Hematopoietic multipotent progenitor cell treated with erythropoietin and hydrocortisone succinate and interleukin-3 and kit ligand, for 8 days (in vitro differentiated cells): ENCODE measurements at places on chromosomes 11 and 22.

GRCh38 chr11:132030896-132031295 lies 660.5 kb downstream of the NTM start:
- no peak for DNase-seq

- no peak for DNase-seq
These were observed 4.4 kb upstream of the DAGLA start for GRCh38 chr11:61675826-61676225.

DNA sequence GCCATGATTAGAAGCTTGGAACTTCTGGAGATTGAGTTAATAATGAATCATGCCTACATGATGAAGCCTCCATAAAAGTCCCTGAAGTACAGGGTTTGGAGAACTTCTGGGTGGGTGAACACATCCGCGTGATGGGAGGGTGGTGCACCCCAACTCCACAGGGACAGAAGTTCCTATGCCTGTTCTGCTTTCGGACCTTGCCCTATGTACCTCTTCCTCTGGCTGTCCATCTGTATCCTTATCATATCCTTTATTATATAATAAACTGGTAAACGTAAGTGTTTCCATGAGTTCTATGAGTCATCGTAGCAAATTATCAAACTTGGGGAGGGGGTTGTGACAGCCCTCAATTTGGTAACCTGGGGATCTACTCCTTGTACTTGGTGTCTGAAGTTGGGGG lies 60.2 kb downstream of the ADM start:
- DNase-seq, result no peak

GRCh38 chr11:100691896-100692653 lies 5.0 kb downstream of the ARHGAP42 start:
- no peak for DNase-seq

GRCh38 chr11:115580927-115581680 lies 76.9 kb upstream of the CADM1 start:
- no peak for DNase-seq

DNA sequence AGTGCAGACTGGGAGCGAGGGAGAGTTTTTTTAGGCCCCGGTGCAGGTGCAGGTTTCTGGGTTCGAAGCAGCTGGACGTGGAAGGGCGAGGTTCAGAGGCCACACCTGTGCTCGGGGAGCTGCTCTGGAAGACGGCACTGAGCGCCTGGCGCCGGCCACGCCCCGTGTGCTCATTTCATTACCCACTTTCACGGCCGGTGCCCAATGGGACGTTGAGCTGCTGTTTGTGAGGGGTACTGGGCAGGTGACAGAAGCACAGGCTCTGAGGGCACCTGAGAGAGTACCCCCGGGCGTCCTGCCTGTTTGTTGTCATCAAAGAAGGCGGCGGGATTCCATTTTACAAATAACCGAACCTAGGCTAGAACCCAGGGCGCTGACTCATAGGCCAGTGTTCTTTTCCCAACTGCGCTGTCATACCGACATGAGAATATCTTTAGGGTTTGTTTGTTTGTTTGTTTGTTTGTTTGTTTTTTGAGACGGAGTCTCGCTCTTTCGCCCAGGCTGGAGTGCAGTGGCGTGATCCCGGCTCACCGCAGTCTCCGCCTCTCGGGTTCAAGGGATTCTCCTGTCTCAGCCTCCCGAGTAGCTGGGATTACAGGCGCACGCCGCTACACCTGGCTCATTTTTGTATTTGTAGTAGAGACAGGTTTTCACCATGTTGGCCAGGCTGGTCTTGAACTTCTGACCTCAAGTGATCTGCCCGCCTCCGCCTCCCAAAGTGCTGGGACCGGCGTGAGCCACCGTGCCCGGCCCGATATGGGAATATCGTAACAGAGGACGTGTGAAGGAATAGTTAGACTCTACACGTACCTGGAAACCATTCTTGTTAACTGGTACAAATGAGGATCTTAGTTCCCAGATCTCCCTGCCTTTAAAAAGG lies 16.6 kb upstream of the SPTBN2 start:
- no peak for DNase-seq

- no peak for DNase-seq
These were observed 128.5 kb downstream of the CD44 start for GRCh38 chr11:35267504-35267903.

DNA sequence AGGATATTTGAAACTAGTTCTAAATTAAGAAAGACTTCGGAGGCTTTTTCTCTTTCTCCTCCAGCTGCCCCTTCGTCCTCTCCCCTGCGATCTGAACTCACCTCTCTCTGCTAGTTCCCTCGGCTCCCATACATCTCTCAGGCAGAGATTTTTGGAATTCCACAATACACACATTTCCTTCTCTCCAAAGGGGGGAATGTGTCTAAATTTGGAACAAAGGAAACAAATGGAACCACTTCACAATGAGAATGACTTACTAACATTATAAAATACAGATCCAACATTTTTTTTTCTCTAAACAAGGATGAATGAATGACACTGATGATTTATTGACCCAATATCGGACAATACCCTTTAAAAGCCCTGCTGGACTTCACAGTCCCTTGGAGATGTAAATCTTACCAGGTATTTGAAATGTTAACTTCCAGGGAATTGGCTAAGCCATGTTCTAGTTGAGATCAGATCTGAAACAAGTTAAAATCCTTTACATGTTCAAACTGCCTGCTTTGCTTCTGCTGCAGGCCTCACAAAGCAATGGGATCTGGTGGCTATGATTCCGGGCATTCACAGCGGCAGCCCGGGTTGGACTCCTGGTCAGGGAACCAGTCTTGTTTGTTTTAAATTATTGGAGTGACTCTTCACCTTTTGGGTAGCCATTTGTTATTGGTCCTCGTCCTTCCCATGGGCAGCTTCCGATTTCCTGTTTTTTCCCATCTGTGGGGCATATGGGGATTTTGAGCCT lies 20.5 kb upstream of the GSTP1 start:
- DNase-seq, result no peak

DNA sequence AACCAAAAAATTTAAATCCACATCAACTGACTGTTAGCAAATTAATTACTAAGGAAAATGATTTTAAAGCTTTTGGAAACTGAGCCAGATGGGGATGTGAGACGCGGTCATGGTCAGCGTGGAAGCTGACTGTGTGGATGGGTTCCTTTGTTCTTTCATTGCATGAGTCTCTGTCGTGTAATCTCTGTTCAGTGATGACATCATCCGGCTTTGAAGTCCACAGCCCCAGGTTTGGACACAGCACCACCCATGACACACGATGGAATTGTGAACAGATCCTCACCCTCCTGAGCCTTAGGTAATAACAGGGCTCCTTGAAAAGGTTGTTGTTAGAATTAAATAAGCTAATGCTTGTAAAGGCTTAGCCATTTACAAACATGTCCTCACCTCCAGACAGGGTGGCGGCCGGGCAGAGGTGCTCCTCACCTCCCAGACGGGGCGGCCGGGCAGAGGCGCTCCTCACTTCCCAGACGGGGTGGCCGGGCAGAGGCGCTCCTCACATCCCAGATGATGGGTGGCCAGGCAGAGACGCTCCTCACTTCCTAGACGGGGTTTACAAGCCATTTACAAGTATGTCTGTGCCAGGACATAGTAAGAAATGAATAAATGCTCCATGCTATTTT lies 677.3 kb downstream of the TBC1D22A start:
- no peak for DNase-seq

- no peak for DNase-seq
These were observed 123.4 kb downstream of the ETS1 start for GRCh38 chr11:128463979-128464378.

DNA sequence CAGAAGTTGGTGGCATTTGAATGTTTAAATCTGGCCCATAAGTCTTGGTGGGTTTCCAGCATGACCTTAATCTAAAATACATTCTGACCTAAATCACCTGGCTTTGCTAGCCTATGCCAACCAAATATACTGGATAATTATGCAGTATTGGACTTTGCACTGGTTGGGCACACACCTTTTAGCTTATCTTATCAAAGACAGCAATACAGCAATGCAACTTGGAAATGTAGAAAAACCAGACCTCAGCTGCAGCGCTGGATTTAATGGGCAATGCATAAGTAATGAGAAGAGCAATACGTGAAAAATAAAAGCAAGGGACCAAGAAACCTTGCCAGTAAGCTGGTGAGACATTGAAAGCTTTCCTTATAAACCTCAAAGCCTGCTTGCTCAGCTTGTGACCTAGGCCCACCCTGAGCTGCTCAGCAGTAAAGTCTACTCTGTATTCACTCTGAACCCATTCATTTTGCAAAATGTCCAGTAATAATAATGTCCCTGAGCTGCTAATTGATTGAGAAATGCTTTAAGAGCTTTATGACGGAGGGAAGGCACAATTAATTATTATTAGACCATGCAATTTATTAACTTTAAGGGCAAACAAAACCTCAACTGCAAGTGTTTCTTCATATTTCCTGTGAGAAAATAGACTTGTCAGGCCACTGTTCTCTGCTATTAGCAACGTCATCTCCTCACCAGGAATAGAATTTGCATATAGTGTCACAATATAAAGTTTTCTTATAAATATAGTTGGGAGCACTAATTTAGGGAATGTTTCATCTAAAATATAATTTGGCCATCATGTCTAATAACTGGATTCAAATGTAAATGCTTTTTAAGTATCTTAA lies 49.4 kb upstream of the CEP295 start:
- DNase-seq, result no peak

GRCh38 chr11:58179648-58180047 lies 9.2 kb upstream of the OR9Q2 start:
- DNase-seq, result no peak
